ENCODE measurements at places on chromosomes 16 and 17. TPM values are rescaled to one million over a fixed set of nuclear protein-coding genes. Genes with fewer than 3 reads are reported as not detected.

- DNase-seq = peak; percentile 17
Measured at GRCh38 chr17:29358416-29358815, 31.7 kb upstream of the TAOK1 start.

GRCh38 chr16:87795336-87795735 is 29.6 kb upstream of the KLHDC4 start:
- no peak for DNase-seq

- no peak for DNase-seq
Measured at GRCh38 chr17:27478901-27479538, 22.8 kb downstream of the KSR1 start.

- DNase-seq = no peak
Measured at GRCh38 chr17:6100891-6101500, 30.8 kb downstream of the WSCD1 start.

NFAT5 gene
- 53.9 TPM for total RNA-seq

TEKT1 gene
- total RNA-seq = not detected

DNA sequence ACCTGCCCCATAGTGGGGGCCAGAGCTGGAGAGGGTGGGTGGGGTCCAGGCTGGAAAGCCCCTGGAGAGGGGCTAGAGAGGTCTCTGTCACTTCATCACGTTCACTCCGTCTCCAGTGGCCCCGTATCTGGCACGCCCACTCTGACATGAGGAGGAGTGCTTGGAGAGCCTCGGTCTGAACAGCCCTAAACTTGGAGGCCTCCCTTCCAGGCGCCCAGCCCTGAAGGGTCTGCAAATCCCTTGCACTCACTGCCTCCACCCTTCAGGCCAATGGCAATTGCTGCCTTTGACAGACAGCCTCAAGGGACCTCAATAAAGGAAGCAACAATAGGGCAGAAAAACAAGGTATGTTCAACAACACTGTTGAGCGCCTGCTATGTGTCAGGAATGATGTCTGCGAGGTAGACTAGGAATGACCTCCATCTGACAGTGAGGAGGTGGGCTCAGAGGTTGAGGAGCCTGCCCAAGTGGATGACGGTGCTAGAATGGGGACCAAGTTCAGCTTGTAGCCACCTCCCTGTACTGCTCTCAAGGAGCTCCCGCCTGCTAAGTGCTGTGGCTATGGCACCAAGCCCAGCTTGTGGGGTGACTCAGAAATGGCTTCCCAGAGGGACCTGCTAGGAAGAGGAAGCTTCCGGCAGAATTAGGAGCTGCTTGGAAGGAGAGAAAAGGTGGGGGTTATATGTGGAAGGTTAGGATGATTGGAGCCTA is 2.9 kb upstream of the EPX start:
- DNase-seq = peak; percentile 84

EME1 gene
- not detected for total RNA-seq

NME3 gene
- total RNA-seq = 30.3 TPM

TNFRSF17 gene
- not detected for total RNA-seq

- no peak for DNase-seq
Measured at GRCh38 chr17:34363183-34363661, at the start of gene CCL1. TSS of gene CCL1 (minus strand) at chr17:34363233. CDS start at chr17:34363161, 72 bp downstream.

DNA sequence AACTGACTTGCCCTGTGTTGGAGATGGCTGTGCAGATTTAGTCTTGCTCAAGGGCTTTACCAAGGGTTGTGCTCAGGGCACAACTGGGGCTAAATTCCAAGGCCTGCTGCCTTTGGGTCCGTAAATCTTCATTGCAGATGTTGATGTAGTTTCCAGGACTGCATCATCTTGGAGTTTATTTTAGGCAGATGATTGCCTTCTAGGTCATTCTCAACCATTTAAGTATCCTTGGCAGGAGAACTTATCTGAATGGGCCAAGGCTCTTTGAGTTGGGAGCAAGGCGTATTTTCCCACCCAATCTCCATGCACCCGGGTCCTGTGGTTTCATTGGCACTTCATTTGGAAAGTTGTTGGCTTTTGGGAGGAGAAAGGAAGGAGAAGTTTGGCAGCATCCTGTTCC is 200.3 kb downstream of the MSI2 start:
- DNase-seq = peak; percentile 20

- DNase-seq = no peak
Measured at GRCh38 chr16:72475688-72476087, 303.7 kb upstream of the PMFBP1 start.

DNA sequence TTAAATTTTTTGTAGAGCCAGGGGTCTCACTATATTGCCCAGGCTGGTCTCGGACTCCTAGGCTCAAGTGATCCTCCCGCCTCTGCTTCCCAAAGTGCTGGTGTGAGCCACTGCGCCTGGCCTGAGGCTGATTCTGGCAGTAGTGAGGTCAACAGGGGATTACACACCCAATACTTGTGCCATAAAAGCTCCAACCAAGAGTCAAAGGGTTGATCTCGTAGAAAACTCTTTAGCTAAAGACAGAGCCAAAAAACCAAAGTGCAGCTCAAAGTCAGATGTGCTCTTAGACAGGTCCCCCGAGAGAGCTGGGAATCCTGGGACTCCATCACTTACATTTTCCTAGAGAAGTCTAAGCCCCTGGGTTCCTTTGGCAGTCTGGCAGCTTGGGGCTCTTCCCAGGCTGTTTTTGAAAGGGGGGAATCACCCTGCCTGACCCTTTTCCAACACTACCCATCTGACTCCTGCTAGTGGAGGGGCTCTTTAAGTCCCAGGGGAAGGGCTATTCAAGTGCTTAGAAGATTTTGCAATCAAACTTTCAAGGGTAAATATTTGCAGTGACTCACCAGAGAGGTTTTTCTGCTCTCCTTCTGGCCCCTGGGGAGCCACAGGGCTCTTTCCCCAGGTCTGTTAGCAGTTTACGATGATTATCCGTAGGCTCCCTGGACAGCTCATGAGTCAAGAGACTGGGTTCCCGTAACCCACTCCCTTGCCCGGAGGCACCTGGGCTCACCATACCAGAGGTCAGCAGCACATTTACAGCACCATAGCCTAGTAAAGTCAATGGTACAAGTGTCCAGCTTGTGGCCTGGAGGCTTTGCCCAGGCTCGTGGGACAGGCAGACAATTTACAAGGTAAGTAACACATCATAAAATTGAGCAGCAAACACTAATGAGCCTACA is 408.7 kb downstream of the SLC39A11 start:
- peak; percentile 95 for DNase-seq

DNA sequence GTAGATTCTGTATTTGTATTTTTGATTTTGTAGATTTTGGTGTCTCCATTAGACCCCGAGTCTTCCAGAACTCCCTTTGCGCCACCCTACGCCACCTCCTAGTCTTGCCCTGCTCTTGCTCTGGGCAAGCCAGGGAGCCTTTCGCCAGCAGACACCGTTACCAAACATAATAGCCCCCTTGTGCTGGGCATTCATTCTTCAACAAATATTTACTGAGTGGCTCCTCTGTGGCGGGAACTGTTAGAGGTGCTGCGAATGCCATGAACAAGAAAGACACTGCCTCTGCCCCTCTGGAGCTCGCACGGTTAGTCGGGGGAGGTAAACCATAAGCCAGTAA is 841 bp upstream of the GPT2 start:
- no peak for DNase-seq

ANKRD40CL gene
- not detected for total RNA-seq

HOXB7 gene
- total RNA-seq = 0.18 TPM

- DNase-seq = no peak
Measured at GRCh38 chr16:5972747-5973146, 875.2 kb upstream of the EEF2KMT start.

GRCh38 chr17:73748508-73748907 is 104.3 kb upstream of the SDK2 start:
- no peak for DNase-seq

ST6GALNAC2 gene
- not detected for total RNA-seq

GRCh38 chr16:65312795-65313194 is 190.9 kb upstream of the CDH11 start:
- peak; percentile 72 for DNase-seq

DNA sequence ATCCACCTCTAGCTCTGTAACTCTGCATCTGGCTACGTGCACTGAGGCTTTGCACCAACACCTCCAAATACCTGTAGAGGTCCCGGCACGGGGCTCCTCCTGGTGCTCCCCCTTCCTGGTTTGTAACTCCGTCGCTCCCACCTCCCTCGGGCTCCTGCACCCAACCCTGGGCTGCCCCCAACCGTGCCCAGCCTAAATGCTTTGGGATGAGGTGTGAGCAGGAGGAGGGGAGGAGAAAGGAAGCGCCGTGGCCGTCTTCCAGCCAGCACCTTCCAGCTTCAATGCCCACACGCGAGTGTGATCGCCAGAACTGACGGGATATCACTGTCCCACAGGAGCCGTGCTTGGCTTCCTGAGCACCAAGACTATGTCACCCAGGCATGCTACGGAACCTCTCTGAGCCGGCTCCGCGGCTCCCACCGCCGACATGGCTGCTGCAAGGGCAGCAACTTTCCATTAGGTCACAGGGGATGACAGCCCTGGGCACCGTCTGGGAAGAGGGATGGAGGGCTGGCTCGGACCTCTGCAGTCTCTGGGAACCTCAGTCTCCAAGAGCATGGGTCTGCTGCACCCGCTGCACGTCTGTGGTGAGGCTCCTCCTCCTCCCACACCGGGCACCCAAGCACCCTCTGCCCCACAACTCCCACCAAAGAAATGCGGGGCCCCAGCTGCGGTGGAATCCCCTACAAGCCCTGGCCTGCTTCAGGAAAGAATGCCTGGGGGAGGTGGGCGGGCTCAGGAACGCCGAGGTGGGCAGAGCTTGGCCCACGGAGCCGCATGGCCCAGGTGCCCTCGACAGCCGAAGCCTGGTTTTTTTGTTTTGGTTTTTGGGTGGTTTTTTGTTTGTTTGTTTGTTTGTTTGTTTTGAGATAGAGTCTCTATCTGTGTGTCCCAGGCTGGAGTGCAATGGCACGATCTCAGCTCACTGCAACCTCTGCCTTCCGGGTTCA is 6.4 kb upstream of the SLC38A10 start:
- no peak for DNase-seq

ABCA9 gene
- total RNA-seq = 122 TPM

DNA sequence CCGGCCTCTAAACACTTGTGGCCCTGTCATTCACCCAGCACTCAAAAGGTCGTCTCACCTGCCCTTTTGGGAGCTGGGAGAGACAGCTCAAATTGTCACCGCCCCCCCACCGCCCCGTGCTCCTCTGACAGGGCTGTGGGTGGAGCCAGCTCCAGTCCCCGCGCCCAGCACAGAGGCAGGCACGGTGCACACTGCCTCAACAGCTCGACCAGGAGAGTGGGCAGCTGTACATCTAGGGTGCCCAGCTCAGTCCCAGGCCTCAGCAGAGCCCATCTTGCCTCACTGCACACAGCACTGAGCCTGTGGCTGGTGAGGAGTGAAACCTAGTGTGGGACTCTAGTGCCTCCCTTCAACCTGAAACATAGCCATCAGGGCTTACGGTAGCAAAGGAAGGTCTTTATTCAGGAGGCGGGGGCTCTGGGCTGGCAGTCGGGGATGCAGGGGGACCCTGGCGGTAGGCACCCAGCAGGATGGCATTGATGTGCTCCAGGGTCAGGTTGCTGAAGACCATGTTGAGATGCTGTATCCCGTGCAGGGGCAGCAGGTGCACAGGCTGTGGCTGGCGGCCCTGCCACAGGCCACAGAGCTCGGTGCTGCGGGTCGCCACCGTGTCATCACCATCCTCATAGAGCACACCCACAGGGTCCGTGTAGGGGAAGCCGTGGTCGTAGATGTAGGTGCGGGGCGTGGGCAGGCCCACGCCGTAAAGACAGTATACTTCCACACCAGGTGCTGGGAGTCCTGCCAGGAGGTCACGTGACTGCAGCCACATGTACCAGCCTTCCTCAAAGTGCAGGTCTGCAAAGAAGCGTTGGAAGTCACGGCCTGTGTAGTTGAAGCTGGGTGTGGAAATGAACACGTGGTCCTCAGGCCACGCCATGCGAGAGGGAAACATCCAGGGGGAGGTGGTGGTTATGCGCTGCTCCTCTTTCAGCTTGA is 3.1 kb upstream of the PSMB10 start:
- no peak for DNase-seq

HID1 gene
- 0.33 TPM for total RNA-seq

GRCh38 chr16:5032748-5033167 is 977 bp downstream of the NAGPA start:
- DNase-seq = no peak

GRCh38 chr16:88287219-88287618 is 95.5 kb upstream of the ZNF469 start:
- peak; percentile 16 for DNase-seq

SLC52A1 gene
- 0.25 TPM for total RNA-seq

- no peak for DNase-seq
Measured at GRCh38 chr17:81241203-81241602, 2.1 kb downstream of the NDUFAF8 start.

GRCh38 chr16:51337662-51338061 is 186.6 kb upstream of the SALL1 start:
- no peak for DNase-seq

DNA sequence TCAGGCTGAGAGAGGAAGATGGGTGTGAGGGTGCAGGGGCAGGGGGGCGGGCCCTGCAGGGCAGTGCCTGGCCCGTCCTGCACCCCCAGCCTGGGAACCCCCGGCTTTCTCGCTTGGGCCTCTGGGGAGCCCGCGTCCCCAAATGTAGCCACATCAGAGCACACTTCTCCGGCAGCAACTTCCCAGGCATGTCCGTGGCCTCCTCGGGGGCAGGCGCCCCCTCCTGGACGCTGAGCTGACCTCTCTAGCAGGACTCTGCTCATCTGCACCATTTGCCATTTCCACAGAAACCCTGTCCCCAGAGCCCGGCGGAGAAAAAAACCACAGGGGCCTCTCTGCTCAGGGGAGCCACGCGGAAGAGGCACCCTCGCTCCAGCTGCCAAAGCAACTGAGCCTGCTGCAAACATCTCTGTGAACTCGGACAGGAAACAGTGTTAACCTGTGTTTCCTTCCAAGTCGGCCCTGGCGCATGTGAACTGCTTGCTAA is 63.4 kb downstream of the KLHDC4 start:
- DNase-seq = peak; percentile 11

All from fibroblast of the aortic adventitia (primary cell).